ENCODE measurements at places on chromosomes 12 and 14.

DNA sequence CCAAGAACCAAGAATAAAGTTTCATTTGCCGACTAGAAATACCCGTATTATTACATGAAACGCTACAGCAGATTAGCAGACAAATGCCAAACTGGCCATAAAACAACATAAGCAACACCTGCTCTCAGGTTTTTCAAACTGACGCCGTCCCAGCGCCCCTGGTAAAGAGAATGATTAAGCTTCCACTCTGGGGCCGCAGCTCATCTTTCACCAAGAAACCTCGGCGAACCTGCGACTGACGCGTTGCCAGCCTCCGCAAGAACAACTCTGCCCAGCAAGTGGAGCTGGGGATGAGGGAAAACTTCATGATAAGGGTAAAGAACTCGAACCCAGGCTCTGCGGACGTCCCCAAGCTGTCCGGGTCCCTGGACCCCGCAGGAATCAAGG, 530 bp downstream of the ARL1 start:
- no peak for DNase-seq

GRCh38 chr12:56661979-56662638, 16.3 kb upstream of the ATP5F1B start:
- no peak for DNase-seq

GRCh38 chr14:84181072-84181471, 1348.9 kb upstream of the FLRT2 start:
- DNase-seq = no peak

GRCh38 chr12:82765971-82766705, 79.4 kb downstream of the TMTC2 start:
- DNase-seq = no peak

DNA sequence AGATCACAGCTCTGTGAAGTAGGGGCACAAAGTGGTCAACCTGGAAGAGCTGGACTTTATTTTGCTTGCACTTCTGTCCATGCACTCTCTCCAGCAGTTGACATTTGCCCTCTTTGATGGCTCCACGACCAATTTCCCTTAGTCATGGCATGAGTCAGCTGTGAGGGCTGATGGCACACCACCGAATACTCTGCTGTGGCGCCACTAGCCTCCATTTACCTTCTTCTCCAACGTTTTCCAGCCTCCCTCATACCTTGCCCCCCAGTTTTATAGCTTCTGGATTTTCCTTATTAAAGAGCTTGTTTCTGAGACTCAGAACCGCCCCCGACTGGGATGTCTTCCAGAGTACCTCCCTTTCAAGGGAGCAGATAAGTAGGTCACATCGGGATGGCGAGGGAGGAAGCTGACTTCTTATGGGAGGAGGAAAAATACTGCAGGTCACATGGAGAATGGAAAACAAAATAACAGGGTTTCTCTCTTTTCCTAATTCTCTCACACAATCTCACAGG, 17.6 kb downstream of the NINJ2 start:
- DNase-seq = no peak

GRCh38 chr14:72186523-72186922, 254.3 kb downstream of the RGS6 start:
- no peak for DNase-seq

- no peak for DNase-seq
Measured at GRCh38 chr14:56794088-56794556, 16.2 kb downstream of the OTX2 start.

- no peak for DNase-seq
Measured at GRCh38 chr14:94298130-94298529, 5.1 kb upstream of the SERPINA10 start.

DNA sequence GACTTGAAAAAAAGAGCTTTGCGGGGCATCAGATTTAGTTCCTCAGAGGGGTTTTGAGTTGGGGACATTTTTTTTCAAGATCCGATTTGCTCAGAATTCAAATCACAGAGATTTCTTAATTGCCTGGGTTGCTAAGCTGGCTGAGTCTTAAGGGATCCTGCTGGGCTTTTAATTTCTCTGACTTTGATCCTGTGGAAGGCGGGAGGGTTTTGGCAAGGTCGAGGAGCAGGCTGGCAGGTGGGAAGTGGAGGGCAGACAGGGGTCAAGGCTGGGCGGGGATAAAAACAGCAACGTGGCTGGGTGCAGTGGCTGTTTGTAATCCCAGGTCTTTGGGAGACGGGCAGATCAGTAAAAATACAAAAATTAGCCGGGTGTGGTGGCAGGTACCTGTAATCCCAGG, 33.5 kb upstream of the CCDC63 start:
- DNase-seq = no peak

- no peak for DNase-seq
Measured at GRCh38 chr12:116614194-116614915, 55.2 kb downstream of the MAP1LC3B2 start.

- DNase-seq = no peak
Measured at GRCh38 chr14:95233702-95234241, 76.4 kb upstream of the DICER1 start.

- DNase-seq = no peak
Measured at GRCh38 chr12:85280984-85281630, 1.1 kb downstream of the ALX1 start.

DNA sequence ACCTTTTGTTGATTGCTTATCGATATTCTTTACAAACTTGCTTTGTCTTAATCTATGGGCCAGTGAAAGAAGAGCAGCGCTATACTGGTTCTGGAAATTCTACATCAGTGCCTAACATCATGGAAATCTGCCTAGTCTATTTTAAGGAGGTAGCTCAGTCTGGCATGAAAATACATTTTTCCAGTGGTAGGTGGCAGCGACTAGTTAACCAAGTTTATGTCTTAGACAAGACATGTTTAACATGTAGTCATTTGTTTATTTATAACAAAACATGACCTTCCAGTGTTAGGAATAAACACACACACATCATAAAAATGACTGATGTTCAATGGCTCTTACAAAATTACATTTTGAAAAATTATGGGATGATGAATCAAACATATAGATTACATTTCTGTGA, 336.0 kb upstream of the SOX5 start:
- DNase-seq = no peak

DNA sequence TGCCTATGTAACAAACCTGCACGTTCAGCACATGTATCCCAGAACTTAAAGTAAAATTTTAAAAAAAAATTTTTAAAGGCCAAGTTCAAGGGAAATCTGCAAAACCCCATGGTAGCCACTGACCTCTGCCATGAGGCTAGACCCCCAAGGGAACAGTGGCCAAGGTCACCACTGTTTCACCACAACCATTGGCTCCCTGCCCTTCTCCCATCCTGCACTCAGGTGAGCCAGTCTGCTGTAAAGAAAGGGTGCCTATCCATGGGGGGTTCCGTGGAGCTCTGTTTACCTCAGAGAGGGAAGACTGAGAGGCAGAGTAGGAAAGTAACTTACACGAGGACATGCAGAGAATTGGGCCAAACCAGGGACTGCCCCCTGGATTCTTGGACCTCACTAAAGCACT, 38.6 kb downstream of the VWF start:
- no peak for DNase-seq

DNA sequence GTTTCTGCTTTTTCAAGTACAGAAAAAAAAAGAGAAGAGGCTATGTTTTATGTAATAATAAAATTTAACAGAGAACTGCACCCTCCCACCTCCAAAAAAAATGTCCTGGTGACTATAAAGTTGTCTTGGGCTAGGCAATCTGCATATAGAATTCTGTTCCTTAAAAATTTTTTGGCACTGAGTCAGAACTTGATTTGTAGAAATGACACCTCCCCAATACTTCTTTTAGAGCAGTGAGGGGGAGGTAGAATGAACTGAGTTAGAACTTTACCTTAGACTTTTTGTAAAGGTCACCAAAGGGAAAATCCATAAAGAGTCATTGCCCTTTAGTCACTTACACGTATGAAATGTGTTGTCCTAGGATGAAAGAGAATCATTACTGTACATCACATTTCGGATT, 80.0 kb downstream of the BTG1 start:
- DNase-seq = no peak

DNA sequence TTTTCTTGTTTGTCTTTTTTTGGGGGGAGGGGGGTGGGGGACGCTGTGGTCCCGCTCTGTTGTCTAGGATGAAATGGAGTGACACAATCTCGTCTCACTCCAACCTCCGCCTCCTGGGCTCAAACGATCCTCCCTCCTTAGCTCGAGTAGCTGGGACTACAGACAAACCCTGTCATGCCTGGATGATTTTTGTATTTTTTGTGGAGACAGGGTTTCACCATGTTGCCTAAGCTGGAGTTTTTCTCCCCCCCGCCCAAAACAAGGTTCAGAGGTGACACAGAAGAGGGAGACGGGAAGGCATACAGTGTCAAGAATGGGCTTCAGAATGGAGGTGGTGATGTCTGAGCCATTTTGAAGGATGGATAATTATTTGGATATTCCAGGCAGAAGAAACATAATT, 116.9 kb upstream of the ATF1 start:
- DNase-seq = no peak

- no peak for DNase-seq
Measured at GRCh38 chr14:75068294-75069120, 934 bp upstream of the ZC2HC1C start.

GRCh38 chr14:52240623-52241022, 26.9 kb upstream of the PTGDR start:
- DNase-seq = no peak

DNA sequence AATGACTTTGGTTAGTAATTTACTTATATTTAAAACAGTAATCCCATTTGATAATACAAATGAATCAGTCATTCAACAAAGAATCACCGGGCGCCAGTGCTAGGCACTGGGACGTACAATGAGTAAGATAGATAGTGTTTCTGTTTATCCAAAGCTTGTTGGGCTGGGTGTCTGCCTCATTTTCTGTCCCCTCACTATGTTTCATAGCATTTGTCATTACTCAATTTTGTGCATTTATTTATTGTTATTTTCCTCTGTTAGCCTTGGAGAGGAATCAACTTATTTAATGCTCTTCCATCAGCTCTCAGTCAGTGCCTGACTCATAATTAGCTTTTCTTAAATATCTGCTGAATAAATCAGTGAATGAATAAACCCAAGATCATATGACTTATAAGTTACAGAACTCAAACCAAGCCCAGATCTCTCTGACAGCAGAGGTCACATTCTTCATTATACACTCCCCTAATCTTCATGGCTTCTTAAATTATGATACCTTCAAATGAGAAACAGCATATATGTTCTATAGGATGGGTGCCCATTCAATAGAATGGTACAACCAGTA, 86.2 kb downstream of the TSPAN8 start:
- DNase-seq = no peak

- DNase-seq = no peak
Measured at GRCh38 chr14:63308723-63309317, 9.9 kb downstream of the GPHB5 start.

- DNase-seq = no peak
Measured at GRCh38 chr12:54631551-54631950, 3.1 kb downstream of the LACRT start.

GRCh38 chr12:2411616-2412304, 359.0 kb downstream of the CACNA1C start:
- DNase-seq = no peak
